Activated CD4-positive, alpha-beta T cell treated with anti-CD3 and anti-CD28 coated beads, Interleukin-2, amount 50 U/mL, for 16 hours (primary cell): ENCODE measurements at places on chromosomes 2 and 18.

DNA sequence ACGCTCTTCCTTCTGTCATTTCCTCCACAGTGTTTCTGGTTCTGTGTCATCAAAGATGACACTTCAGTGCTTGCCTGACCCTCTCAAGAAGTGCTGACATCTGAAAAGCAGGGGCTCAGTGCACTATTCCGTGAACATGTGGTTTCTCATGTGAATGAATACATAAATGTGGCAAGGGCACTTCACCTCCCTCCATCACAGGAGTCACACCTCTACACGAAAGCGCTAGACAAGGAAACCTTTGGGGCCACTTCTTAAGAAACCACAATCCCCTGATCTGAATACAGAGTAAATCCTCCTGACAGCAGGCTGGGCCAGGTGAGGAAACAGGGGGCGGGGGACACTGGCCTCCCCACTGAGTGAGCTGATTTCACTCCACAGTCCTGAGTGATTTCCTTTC, 145.8 kb upstream of the ACAA2 start:
- peak; percentile 41 for DNase-seq

GRCh38 chr2:47422016-47422415, 19.1 kb downstream of the MSH2 start:
- DNase-seq = no peak

DNA sequence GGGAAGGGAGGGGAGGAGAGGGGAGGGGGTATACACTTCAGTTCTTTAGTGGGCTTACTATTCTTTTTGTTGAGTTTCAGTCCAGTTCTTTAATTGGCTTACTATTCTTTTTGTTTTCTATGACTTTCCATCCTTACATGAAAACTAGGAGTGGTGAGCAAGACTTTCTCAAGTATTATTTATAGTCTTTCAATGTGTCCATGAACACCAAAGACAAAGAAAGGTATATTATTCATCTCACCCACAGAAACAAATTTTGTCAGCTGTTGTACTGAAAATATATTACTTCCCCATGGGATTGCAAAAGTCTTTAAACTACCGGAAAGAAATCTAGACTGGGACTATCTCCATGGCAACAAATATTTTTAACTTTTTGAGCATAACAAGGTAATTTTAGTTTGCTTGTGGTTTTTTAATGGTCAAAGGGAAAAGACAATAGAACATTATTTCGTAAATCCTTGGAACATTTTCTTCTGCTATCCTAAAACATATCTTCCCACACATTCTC, 17.6 kb downstream of the ADAM17 start:
- DNase-seq = no peak

DNA sequence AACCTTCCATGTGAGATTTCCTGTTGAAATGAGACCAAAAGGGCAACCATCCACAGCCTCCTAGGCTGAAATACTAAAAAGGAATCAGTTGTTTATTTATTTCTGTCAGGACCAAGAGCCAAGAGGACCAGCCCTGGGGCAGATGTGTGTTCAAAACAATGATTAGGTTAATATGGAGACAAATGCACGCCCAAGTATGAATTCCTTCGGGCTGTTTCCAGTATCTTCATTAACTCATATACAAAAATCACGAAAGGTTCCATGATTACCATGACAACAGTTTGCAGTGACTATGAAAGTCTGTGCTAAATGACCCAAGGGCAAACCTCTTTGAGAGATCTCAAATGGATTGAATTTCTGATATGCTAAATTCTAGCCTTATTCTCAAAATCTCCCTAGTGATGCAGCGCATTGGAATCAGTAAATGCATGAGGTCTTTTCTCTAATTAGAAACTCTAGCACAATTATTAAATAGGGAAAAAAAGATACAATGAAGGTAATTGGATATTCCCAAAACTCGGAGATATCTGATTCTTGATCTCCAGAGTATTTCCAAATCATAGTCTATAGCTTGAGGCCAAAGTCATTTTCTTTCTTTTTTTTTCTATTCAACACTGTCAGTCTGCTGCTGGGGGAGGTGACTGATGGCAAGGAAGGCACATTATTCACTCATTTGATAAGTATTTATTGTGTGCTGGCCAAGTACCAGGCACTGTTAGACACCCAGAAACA, 35.6 kb downstream of the VIT start:
- DNase-seq = no peak

DNA sequence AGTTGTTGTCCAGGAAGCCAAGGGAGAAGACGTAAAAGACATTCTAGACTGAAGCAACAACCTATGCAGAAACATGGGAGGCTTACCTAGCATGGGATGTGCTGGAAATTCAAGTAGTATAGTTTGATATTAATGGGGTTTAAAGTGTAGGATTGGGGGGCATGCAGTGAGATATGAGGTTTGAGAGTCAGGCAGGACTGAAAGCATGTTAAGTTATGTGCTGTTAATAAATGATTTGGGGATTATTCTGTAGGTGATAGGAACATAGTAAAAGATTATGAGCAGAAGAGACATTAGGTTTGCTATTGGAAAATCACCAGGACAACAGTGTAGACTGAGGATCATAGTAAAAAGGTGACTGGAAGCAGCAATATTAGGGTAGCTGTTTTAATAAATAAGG, 3.2 kb downstream of the EHBP1 start:
- no peak for DNase-seq

- DNase-seq = no peak
These were observed 944.9 kb upstream of the ZEB2 start for GRCh38 chr2:145464866-145465265.

- DNase-seq = no peak
These were observed 14.4 kb upstream of the SMIM21 start for GRCh38 chr18:75441896-75442295.

DNA sequence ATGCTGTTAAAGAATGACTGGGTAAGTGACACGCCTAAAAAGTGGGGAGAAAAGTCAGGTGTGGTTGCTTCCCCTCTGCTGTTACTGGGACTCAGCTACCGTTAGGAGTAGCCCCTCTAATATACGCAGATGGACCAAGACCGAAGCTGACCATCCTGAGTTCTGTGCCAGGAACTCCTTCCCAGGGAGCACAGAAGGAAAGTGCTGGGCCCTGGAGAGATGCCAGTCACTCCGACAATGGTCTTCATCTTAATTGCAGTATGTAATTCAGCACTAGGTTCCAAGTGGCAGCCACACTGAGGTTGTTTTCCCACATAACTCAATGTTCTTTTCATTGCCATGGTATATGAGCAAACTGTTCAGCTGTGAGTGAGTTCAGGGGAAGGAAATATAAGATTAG, 19.6 kb upstream of the TMEM200C start:
- no peak for DNase-seq

DNA sequence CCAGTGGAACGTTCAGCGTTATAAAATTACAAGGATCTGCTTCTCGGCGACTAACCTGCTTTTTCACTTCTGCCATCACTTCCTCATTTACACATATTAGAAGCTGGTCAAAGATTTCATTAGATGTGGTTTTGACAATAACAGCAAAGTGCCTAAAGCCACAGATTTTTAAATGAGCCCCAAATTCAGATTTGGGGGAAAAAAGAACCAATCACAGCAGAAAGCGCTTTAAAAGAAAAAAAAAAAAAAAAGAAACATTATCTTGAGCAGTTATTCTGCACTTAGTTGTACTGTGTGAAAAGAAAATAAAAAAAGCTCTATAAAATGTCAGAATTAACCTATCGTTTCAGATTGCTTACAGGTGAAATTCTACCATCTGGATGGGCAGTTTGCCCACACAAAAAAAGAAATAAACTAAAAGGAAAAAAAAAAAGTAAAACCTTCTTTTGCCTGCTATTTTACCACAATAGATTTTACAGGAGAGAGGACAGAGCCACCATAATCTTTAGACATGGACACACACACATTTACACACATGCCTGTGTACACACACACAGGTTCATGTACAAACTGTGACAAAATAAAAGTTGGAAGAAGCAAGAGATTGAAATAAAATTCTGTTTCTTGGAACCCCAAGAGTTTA, 167.2 kb downstream of the TCF4 start:
- DNase-seq = no peak

- DNase-seq = peak; percentile 83
These were observed 17.3 kb upstream of the ANXA4 start for GRCh38 chr2:69724540-69725159.

GRCh38 chr18:37869051-37869450, 303.5 kb upstream of the CELF4 start:
- DNase-seq = no peak

GRCh38 chr2:134287323-134287722, 33.5 kb downstream of the MGAT5 start:
- peak; percentile 67 for DNase-seq

- DNase-seq = no peak
These were observed 5.1 kb upstream of the TTR start for GRCh38 chr18:31586616-31587015.

DNA sequence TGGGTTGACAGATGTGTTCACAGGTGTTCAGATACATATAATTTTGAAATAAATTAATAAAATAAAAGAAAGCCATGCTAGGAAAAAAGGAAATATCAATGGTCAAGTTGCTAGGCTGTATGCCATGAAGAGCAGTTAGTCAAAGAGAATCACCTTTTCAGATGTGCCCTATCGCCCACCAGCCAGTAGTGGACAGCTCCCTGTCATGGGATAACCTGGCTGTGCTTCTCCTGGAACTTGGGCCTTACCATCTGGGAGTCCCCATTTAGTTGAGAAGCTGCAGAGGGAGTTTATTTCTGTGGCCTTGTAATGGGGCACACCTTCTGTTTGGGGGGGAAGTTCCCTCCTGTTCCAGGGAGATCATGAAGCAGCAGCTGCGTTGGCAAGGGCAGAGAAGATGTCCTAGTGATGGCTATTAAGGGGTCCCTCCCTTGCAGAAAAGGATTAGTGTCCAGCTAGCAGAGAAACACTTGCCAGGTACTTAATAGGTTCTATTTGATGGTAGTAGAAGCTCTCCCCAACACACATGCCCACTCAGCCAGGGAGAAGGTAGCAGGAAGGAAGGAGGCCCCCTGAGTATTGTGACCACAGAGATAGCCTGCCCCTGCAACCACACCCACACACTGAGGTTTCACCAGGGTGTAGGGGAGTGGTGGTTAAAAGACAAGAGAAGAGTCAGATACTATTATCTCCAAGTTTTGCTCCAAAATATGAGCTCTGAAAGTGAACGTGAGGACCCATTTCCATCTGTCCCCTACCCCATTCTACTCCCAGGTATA, 117.7 kb downstream of the B3GNT2 start:
- peak; percentile 33 for DNase-seq

DNA sequence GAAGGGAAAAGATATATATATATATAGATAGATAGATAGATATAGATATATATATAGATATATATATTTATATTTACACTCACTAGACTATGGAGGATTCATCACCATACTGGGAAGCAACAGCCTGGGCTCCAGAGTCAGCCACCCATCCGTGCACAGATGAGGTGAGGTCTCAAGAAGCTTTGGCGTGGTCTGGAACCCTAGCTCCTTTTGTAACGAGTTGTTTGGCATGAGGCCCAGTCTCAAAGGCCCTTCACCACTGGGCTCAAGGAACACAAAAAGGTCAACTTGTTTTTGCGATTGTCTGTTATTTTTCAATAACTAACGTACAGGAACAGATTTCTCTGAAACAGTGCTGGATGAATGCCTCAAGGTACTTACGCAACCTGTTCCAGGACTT, 448.7 kb downstream of the CMPK2 start:
- no peak for DNase-seq

GRCh38 chr18:80159713-80160636, 50.9 kb downstream of the ADNP2 start:
- DNase-seq = peak; percentile 12

- DNase-seq = peak; percentile 20
These were observed 41.1 kb downstream of the MBD2 start for GRCh38 chr18:54183390-54183789.

DNA sequence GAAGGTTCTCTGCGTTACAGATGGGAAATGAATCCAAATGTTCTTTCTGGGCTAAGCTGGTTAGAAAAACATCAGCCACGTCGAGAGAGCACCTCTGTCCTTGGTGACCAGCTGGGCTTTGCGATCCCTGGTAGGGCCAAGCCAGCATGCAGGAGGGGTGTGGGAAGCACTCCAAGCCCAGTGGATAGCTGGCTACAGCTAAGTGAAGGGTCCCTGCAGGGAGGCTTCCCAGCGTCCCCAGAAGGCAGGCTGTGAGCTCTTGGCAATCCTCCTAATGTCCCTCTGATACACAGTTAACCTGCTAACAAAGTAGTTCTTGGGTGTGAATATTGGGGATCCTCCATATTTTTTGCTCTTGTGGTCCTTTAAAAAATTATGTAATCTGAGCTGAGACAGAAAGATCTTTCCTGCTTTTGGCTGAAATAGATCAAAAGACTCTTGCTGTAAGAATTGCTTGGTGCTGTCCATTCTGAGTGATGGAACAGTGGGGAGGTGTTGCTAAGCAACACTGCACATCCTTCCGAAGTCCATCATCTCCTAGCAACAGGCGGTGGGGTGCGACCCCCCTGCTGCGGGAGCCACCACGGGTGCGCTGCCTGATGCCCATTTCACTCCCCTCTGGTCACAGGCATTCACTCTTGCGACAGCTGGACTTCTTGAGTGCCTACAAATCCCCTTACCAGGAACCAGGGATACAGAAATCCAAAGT, 88.5 kb upstream of the UXS1 start:
- DNase-seq = no peak

DNA sequence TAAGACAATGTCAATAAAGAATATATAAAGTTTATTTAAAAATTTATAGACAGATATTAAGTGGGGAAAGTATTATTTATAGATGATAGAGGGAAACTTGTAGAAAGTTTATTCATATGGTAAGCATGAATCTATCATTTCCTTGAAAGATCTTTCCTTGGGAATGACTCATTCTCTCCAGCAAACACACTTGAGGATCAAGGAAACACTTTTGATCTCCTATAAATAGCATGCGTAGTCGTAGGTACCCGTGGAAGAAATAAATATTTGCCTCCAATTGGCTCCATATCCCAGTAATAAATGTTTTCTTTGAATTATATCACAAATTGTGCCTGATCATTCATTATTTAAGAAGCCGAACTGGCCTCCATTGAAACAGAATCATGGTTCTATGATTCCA, 483.4 kb downstream of the RNF144A start:
- no peak for DNase-seq

DNA sequence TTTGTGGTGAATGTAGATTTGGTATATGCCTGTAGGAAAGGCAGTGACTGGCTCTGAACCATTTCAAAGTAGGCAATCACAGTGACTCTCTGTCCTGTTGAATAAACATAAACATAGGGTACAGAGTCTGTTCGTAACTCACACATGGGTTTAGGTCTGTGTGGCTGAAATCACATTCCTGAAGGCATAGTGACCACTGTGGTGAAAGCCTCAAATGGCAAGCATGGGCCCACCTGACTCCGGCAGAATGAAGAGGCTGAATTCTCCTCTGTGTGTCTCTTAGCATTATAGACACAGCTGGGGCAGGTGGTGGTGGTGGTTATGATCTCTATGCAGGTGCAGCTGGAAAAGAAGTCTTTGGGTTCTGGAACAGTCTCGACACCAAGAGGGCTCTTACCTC, 61.2 kb downstream of the ITGA6 start:
- no peak for DNase-seq

DNA sequence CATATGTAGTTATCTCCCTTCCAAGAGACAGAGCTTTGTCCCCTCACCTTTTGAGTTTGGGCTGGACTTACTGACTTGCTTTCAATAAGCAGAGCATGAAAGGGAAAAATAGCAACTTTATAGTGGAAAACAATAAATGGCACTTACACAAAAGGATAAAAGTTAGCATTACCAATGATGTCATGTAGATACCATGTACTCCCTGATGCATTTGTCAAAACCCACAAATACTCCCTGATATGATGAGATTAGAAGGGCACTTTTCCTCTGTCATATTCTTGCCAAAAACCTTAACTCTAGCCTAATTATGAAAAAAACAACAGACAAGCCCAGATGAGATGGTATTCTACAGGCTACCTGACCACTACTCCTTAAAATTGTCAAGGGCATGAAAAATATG, 16.0 kb downstream of the HIBCH start:
- no peak for DNase-seq
